ENCODE measurements at places on chromosomes 4 and X.
A peak's percentile ranks its signal among the peaks of the same experiment; 100 is the strongest.

GRCh38 chrX:41110801-41111625, 25.8 kb downstream of the USP9X start:
- DNase-seq = no peak

DNA sequence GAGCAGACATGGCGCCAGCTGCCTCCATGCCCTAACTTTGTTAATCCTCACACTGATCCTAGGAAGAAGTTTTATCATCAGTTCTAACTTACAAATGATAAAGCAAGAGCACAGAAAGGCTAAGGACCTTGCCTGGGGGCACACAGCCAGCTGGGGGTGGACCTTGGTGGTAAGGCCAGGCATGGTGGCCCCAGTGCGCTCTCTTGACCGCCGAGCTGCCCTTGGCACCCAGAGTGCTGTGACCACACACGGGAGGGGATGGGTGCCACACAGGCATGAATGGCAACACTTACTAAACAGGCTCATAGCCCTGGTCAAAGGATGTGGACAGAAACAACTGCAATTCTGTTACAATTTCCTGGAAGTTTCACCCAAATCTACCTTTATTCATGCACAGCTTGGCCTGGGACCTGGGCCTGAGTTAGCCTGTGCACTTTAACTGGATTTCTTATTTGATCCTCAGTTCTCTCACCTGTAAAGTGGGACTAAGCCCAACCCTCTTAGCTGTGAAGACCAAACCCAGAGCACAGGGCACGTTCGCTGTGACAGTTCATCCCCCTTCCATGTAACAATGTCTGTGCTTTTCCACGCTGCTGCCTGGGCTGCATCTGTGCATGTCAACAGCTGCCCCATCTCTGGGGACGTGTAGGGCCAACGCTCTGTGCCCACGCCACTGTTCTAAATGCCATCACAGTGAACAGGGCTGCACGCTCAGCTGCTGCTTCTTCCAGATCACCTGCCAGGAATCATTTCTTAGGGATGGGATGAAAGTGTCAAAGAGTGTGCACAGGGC, 44.8 kb downstream of the ACOX3 start:
- no peak for DNase-seq

GRCh38 chr4:181376058-181376457, 867.1 kb upstream of the TENM3 start:
- no peak for DNase-seq

GRCh38 chrX:123949846-123950245, 11.7 kb upstream of the STAG2 start:
- DNase-seq = no peak

- no peak for DNase-seq
Measured at GRCh38 chr4:147830987-147831386, 99.1 kb downstream of the ARHGAP10 start.

GRCh38 chr4:931194-931959, 739 bp downstream of the GAK start:
- peak; percentile 54 for DNase-seq

DNA sequence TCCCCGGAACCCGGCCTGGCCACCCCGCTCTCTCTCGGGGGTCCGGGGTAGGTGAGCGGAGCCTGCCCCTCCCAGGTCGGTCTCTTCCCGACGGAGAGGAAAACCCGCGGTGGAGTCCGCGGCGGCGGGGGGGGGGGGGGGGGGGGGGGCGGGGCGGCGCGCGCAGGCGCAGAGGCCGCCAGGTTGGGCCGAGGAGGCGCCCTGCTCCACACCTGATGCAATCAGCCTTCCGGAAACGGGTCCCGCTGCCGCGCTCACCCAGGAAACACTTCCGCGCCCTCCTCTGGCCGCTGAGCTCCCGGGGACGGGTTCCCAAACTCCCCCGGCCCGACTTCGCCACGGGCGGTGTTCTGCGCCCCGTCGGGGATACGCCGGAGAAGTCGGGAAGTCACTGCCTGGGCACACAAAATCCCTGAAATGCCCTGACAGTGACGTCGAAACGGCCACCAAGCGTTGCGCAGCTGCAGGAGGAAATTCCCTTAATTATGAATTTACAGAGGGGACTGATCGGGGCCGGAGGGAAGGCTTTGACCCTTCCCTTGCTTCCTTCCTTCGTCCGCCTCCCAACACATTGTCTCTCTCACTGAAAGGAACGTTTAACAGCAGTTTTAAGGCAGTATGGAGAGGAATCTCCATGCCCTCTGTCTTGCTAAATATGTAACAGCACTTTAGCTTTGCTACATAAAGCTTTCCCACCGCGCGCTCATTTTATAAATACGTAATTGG, 2.1 kb upstream of the APBB2 start:
- peak; percentile 51 for DNase-seq

GRCh38 chr4:141706445-141706844, 70.1 kb downstream of the IL15 start:
- DNase-seq = no peak

DNA sequence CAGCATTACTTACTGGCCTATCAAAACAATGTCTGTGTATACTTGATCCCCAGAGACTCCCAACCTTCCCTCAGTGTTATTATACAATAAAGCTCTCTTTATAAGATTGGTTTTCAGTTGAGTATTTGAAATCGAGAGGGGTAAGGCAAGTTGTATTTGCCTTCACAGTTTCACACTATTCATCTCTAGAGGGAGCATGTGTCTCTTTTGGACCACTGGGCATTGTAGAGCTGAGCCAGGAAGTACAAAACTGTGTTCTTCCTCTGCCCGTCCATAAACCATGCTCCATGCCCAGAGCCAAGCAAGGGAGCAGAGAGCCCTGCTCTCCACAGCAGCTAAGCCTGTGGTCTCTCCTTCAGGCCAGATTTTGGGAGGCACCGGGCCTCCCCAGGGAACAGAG, 61.5 kb upstream of the HHIP start:
- no peak for DNase-seq

DNA sequence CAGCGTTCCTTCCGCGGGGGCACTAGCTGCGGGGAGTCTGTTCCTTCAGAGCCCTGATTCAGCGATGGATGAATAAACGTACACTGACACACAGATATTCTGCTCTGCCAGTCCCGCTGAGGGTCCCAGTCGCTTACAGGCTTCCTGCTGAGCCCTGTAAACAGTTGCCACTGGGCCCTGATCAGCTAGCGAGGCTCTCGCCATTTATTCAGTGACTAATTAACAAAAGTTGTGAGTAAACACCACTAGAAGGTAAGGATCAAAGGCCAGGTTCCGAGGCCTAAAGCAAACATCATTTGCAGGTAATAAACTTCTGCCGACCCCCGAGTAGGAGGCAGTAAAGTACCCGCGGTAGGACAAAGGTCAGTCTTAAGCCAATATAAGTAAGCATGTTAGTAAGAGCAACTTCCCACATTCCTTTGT, 442.6 kb upstream of the GALNT7 start:
- DNase-seq = no peak

DNA sequence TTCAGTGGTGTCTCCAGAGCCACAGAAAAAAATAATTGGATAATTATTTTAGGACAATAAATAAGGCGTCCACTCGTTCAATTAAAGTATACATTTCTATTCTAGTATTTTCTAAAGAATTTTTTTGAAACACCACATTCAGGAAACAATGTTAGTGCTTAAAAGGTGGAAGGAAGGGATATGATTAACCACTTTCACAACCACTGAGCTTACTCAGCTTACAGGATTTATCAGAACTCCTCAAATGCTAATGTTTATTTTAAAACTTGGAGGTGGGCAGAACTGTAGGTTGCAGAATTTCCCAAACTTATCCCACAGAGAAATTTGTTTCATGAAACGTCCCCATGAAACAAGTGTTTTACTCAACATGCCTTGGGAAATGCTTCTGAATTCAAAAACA, 54.3 kb upstream of the MAGEB2 start:
- DNase-seq = no peak

- DNase-seq = no peak
Measured at GRCh38 chr4:122503214-122503613, 46.7 kb upstream of the IL2 start.
